ENCODE measurements at places on chromosomes 6 and 20.

DNA sequence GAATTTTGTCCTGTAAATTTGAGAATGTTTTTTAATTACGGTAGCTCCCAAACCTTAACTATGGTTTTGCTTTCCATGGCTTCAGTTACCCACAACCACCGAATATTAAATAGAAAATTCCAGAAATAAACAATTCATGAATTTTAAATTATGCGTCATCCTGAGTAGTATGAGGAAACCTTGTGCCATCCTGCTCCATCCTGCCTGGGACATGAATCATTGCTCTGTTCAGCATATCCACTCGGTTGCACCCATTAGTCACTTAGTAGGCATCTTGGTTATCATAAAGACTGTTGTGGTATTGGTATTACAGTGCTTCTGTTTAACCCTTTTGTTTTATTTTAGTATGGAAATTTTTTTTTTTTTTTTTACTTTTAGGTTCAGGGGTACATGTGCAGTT lies 39.7 kb downstream of the KCNS1 start:
- no peak for DNase-seq

GRCh38 chr6:12289365-12289919 lies 719 bp upstream of the EDN1 start:
- DNase-seq: no peak

DNA sequence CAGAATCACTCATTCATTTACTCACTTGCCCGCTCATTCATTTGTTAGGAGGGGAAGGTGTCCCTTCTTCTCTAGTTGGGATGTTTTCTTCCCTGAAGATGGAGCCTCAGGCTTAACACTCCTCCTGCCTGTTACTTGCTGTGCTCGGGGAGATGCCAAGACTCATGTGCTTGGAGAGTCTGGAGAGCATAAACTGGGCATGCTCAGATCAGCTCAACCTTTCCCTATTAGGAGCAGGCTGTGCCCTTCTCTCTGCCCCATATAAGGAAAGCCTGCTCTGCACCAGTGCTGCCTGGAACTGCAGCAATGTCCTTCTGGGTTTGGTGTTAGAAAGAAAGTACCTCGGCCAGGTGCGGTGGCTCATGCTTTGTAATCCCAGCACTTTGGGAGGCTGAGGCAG lies 18.0 kb upstream of the UBE2V1 start:
- no peak for DNase-seq

GRCh38 chr6:141017941-141018340 lies 1114.8 kb upstream of the GJE1 start:
- DNase-seq: no peak
